ENCODE measurements at places on chromosomes 4 and X. TPM values are rescaled to one million over a fixed set of nuclear protein-coding genes. Genes with fewer than 3 reads are reported as not detected.

- no peak for DNase-seq
Observed at GRCh38 chr4:184479516-184479950, 5.2 kb upstream of the IRF2 start.

GRCh38 chr4:55931833-55932232, 16.9 kb upstream of the CEP135 start:
- DNase-seq, result no peak

DNA sequence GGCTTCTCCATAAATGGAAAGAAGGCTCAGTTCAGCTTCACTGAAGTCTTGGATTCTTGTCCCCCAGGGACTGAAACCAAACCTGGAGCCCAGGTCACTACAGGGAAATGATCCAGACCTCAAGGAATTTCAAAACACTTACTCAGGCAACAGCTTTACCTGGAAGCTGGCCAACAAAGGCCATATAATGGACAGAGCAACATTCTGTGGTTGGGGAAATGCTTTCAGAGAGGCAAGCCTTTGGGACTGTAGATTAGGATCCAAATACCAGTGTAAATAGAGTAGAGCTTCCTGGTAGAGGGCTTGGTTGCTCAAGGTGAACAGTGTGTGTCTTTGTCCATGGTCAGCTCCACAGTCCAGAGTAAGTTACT, 57.0 kb upstream of the PROM1 start:
- DNase-seq, result no peak

DNA sequence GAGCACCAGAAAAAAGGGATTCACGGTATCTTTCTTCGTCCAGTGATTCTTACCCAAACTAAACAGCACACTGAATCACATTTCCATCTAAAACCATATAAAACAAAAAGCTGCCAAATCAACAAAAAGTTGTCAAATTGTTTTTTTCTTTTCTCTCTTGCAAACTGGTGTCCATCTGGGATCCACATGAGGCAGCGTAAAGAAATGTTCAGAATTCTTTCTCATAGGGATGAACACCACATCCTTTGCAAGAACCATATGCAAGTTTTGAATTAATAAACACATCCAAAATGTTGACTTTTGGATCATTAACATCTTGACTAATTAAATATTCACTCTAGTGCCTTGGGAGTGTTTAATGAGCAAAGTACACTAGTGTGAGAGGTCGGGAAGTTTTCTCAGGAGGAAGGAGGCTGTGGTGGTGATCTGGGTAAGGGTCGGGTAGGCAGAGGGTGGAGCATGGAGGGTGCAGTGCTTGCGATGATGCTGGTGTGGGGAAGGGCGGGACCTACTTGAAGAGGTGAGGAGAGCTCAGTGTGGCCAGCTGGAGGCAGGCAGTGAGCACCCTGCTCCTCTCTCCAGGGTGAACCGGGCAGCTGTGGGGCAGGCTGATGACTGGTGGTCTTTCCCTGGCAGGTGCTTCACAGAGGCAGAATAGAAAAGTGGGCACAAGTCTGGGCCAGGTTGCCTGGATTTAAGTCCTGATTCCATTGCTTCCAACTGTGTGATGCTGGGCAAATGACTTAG, 72.8 kb downstream of the NSUN7 start:
- no peak for DNase-seq

- DNase-seq, result no peak
Observed at GRCh38 chr4:1179089-1179441, 6.7 kb upstream of the SPON2 start.

The GAGE13 gene
- total RNA-seq, result not detected

GRCh38 chr4:106868381-106869035, 167.6 kb downstream of the DKK2 start:
- no peak for DNase-seq

The TCEAL2 gene
- total RNA-seq, result 1.1 TPM

- DNase-seq, result no peak
Observed at GRCh38 chr4:151198748-151199147, 78.2 kb upstream of the PRSS48 start.

- no peak for DNase-seq
Observed at GRCh38 chrX:27915617-27916016, 65.6 kb downstream of the DCAF8L1 start.

The FRG2 gene
- total RNA-seq, result not detected

DNA sequence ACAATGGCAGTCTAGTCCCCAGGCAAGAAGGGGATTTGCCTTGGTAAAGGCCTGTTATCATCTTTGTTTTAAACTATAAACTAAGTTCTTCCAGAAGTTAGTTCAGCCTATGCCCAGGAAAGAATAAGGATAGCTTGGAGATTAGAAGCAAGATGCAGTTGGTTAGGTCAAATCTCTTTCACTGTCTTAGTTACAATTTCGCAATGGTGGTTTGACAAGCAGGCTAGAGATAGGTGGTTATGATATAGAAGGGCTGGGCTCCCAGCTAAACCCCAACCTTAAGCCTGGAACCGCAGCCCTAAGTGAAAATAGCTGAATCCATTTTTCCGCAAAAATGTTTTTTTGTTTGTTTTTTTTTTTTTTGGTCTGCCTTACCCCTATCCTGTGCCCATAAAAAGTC, 41.8 kb upstream of the NEIL3 start:
- DNase-seq, result no peak

DNA sequence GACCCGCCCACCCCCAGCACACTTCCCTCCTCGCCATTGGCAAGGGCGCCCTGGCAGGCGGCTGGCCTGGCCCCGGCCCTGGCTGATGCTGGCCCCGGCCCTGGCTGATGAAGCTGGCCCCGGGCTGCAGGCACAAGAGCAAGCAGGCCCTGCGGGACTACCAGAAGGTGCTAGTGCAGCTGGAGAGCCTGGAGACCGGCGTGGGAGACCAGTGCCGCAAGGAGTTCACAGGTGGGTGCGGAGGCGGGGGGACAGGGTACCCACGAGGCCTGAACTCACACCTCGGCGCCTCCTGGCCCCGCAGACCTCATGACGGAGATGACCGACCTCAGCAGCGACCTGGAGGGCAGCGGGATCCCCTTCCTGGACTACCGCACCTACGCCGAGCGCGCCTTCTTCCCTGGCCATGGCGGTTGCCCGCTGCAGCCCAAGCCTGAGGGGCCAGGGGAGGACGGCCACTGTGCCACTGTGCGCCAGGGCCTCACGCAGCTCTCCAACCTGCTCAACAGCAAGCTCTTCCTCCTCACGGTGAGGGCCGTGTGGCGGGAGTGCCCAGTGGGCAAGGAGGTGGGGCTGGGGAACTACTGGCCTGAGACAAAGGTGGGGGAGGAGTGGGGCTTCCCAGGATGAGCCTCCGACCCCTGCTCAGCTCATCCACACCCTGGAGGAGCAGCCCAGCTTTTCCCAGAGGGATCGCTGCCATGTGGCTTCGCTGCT, 6.1 kb upstream of the SRPK3 start:
- DNase-seq, result no peak

The GPRIN3 gene
- total RNA-seq, result 88.5 TPM

The GTPBP6 gene
- 67.7 TPM for total RNA-seq

GRCh38 chr4:94533405-94534223, 81.9 kb downstream of the PDLIM5 start:
- no peak for DNase-seq

Measured in T-helper 17 cell (primary cell).